ENCODE measurements at places on chromosomes 11 and 22. TPM values are rescaled to one million over a fixed set of nuclear protein-coding genes. Genes with fewer than 3 reads are reported as not detected.

- DNase-seq: peak; percentile 24
Observed at GRCh38 chr11:61737131-61737530, 15.3 kb upstream of the MYRF start.

DNA sequence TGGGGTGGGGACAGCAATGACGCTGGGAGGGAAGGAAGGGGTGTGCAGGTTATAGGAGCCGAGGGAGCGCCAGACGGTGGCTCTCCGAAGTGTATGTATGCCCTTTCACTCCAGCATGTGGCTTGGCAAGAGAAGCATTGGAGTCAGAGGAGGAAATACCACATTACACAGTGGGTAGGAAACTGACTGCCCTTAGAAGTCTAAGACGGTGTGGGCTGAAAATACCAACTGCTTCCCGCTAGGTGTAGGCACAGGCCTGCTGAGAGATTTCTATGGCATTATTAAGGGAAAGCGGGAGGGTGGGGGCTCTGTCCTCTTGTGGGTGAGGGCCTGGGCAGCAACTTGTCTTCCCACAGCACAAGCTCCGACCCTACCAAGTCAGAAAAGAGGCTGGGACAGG is 44.7 kb downstream of the CACNG2 start:
- peak; percentile 86 for DNase-seq

DNA sequence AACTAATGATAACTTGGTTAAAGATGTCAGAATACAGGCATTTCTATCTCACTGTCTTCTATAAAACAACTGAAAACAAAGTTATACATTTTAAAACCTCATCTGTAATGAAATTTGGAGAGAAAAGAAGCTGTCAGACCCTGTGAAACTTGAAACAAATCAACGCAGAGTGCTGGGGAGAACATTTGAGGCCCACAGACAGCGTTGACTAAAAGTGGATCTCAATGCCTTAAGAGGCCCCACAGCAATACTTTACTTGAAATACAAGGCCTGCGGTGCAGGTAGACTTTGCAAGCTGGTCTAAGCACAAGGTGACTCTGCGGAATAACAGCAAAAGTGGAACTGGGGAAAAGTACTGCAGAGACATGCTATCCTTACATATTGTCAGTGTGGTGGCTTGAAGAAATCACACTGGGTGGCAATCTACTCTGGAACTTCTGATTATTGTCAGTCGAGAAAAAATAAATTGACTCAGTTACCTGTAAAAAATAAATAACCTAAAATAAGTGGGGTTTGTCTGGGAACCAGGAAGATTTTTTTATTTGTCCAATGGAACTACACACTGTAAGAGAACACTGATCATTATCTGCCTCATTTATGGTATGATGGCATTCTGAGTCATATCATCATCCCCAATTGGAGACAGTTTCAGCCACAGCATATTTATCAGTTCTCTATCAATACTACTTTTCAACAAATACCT is 138.9 kb downstream of the LUZP2 start:
- no peak for DNase-seq

DNA sequence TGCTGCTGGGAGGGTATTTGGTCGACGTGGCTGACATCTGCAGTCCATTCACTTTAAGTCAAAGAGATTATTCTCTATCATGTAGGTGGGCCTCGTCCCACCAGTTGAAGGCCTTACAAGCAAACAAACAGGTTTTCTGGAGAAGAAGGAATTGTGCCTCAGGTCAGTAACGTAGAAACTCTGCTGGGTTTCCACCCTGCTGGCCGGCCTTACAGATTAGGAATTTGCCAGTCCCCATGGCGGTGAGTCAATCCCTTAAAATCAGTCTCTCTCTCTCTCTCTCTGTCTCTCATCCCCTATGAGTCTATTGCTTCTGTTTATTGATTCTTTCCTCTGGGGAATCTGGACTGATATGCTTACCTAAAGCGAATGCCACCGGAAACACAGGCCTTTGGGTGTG is 75.4 kb upstream of the FGF3 start:
- no peak for DNase-seq

DNA sequence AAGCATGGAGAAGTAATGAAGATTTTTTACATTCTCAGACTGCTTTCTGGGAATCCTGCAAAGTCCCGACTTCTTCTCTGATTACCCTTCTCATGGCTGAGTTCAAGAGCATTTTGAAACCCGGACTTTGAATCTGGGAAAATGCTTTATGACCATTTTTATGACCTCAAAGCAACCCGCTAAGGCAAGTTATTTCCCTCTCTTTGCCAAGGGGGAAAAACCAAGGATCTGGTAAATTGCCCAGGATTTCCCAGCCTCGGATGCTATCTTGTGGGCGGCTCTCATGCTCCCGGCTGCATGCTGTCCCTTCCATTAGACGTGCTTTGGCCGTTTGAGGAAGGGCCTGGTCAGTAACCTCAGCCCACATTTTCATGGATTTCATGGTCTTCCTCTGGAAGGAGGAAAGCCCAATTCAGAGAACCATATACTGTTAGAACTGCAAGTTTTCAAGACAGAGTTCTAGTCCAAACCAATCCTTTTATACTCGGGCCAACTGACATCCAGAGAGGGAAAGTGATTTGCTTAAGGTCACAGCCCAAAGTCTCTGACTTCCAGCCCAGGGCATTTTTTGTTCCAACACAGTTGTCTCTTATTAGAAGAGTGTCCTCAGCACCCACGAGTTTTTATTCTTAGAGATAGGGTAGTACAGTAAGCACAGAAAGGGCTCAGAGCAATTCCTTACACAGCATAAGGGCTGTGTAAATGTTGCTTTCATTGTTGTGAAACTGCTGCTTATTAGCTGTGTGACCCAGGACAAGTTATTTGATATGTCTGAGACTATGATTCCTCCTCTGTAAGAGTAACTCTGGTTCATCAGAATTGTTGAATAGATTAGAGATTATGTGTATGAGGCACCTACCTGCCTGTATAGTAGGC is 77.4 kb downstream of the NAV2 start:
- no peak for DNase-seq

DNA sequence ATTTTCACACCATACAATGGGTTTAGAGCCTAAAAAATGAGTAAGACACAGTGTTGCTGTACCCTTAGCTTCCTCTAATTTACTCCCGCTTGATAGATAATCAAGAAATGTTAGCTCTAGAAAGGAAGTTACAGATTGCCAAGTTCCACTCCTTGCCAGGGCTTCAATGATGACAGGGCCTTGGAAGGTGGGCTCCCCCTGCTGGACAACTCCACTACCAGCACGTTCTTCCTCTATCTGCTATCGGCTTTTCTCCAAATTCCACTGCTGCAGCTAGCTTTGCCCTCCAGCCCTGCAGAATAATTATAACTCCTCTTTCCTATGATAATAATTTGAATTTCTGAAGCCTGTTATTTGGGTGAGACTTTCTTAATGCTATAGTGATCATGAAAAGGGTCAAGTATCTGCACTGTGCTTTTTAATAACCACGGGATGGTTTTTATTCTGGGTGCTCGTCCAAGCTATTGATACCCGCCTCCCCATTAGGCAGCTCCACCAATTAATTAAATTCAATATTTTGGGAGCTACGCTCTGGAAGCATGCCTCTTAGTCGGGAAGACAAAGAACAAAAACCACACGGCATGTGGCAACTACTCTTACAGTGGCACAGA is 9.0 kb downstream of the SYN3 start:
- DNase-seq: peak; percentile 76

- DNase-seq: no peak
Observed at GRCh38 chr11:133162227-133162626, 370.1 kb downstream of the OPCML start.

DNA sequence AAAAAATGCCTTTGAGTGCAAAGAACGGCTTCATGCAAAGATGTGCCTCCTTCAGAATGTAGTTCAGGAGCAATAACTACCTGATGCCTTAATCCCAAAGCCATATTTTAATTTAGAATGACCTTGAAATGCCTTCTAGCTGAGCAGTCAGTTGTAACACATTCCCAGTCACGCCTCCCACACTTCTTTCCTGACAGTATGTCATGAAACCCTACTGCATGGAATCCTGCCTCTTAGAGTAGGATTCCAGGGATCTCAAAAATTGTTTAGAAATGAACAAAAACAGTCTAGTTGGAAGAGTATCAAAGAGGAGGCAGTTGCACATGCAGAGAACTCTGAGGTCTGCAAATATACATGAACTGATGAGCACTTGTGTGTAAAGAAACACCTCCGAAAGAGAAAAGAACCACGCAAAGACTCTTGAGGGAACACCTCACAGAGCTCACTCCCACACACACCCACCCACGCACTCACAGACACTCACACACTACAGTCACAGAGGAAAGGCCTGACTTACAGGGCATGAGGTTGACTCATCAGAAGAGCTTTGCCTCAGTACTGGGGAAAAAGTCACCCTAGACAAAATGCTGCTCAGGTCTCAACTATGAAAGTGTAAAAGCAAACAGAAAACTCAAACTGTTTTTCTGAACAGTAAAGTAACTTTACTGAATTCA is 77.4 kb downstream of the GGTLC2 start:
- DNase-seq: peak; percentile 76

DNA sequence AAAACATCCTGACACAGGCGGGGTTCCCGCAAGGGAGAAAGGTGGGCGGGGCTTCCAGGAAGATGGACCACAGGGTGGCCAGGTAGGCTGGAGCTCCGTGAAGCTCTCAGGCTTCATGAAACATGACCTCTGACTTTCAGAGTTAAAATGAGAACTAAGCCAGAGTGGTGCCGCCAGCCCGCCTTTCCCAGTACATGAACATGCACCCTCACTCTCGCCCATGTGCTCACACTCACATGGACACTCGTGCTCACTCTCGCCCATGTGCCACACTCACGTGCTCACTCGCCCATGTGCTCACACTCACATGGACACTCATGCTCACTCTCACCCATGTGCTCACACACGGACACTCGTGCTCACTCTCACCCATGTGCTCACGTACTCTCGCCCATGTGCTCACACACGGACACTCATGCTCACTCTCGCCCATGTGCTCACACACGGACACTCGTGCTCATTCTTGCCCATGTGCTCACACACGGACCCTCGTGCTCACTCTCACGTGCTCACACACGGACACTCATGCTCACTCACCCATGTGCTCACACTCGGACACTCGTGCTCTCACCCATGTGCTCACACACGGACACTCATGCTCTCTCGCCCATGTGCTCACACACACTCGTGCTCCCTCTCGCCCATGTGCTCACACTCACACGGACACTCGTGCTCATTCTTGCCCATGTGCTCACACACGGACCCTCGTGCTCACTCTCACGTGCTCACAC is 10.0 kb downstream of the RNH1 start:
- no peak for DNase-seq

GRCh38 chr22:20064140-20064480 is 15.9 kb upstream of the DGCR8 start:
- no peak for DNase-seq

- DNase-seq: peak; percentile 76
Observed at GRCh38 chr11:134951305-134951700, 539.3 kb upstream of the B3GAT1 start.

DNA sequence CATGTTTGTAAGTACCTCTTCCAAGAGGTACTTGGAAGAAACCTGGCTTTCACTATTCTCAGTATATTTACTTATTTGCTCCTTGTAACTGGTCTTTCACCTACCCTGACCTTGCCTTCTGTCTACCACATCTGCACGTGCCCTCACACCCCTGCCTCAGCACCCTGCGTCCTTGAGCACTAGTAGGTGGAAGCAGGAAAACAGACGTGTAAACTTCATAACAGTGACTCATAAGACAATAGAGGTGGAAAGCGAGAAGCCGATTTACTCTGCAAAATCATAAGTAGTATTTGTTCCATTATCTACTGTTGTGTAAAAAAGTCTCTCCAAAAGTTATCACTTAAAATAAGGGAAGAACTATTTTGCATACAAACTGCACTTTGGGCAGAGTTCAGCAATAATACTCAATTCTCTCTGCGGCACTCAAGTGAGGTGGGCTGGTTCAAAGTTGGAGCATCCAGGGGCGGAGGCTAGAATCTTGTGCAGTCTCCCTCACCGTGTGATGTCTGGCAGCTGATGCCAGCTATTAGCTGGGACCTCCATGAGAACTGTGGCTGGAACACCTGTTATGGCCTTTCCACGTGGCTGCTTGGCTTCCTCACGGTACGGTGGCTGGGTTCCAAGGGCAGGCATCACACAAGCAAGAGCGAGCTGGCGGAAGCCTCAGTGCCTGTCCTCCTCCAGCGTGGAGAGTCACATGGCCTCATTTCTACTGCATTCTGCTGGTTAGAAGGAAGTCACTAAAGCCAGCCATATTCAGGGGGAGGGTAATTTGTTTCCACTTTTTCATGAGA is 30.4 kb downstream of the PACS1 start:
- DNase-seq: peak; percentile 37

DNA sequence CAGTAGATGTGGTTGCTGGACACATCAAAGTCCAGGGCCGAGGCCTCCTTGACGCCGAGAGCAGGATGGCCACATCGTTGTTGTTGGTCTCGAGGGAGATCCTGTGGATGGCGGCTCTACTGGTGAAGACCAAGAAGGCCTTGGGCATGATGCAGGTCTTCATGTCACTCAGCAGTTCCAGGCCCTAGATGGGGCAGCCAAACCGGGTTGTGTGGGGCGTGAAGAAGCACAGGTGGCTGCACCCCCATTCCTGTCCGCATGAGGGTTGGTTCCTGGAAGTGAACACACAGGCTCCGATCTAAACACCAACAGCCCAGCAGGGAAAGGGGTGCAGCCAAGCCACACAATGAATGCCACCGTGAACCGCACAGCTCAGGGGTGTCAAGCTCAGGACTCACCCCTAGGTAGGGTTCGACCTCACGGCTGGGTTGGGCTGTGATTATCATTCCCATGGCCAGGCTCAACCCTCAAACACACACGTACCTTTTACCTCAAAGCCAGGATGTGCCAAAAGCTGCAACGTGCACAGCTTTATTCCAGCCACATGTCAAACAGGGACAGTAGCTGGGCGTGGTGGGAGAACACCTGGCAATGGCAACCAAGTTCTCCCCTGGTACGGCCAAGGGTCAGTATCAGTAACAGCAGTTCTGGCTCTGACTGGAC is 132.3 kb downstream of the CRYBB2 start:
- DNase-seq: no peak

GRCh38 chr11:39724404-39724803 is 1735.0 kb downstream of the LRRC4C start:
- no peak for DNase-seq

DNA sequence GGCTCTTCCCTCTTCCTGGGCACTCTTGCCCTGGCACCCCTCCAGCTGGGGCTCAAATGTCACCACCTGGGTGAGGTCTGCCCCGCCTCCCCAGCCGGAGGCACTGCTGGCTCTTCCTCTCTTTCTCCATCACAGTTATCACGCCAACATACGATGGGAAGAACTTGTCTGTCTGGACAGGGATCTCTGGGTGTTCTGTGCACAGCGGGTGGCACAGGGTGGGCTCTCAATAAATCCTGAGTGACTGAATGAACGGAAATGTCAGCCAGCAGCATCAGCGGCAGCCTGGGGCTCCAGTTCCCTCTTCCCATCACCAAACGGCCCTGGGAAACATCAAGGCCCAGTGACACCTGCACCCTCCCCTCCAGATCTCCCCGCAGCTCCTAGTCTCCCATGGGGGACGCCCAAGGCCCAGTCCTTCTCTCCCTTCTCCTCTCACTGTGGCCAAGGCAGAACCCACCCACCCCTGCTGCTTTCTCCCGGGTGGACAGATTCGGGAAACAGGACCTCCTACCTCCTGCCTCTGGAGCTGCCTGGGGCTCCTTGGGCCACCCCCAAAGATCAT is 440 bp upstream of the SLC25A45 start:
- DNase-seq: no peak

The PRAME gene
- total RNA-seq: 41.9 TPM

The KIAA1671 gene
- total RNA-seq: 3.1 TPM

The OR2AG2 gene
- total RNA-seq: not detected

The TTC28 gene
- total RNA-seq: 21.0 TPM

The PHLDA2 gene
- total RNA-seq: 6.4 TPM

The MFRP gene
- not detected for total RNA-seq

The RAB39A gene
- 15.6 TPM for total RNA-seq

Data from Daoy (cell line).